ENCODE measurements at places on chromosomes 2 and 18.

DNA sequence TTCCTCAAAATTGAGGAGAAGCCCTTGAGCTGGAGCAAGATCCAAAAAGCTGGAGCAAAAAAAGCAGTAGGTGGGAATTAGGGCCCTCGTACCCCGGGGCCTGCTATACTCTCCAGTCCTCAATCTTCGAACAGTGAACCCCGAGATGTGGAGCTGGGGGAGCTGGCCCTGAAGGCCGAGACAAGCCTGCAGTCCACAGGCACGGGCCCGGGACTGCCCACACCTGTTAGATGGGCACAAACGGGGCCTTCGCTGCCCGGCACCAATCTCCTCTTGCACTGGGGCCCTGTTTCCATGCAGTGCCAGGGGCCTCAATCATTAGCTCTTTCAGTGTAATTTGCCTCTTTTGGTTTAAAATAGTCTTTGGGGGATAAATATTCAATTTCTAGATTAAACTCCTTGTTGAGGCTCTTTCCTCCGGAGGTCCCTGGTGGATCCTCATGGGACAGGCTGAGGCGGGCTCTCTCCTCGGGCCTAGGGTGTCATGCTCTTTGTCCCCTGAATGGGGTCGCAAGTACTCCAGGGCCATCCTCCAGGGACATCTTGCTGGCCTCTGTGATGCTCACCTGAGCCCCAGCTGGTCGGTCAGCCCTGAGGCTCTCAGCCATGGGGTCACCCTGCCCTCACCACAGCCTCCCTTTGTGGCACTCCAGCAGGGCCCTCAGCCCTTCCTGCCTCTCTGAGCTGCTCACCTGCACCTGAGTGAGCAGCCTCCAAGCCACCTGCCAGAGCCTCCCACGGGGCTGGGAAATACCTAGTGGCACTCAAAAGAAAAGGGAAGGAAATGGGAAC lies 223.6 kb downstream of the ALPK2 start:
- no peak for DNase-seq

DNA sequence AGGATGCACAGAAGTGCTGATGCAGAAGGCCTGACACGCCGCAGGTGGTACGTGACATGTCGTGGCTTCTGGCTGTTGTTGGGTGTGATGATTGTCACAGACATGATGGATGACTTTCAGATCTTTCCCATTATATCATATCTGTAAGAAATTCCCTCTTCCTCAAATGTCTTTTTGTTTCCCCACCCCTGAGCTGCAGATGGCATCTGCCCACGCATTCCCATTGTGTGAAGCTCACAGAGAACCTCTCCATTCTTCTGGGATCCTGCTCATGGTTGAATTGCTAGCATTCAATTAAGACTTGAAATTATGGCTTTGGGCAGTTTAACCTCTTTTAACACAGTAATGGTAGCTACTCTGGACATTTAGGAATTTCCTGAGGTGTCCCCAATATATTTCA lies 28.3 kb upstream of the EPHA4 start:
- DNase-seq, result no peak

DNA sequence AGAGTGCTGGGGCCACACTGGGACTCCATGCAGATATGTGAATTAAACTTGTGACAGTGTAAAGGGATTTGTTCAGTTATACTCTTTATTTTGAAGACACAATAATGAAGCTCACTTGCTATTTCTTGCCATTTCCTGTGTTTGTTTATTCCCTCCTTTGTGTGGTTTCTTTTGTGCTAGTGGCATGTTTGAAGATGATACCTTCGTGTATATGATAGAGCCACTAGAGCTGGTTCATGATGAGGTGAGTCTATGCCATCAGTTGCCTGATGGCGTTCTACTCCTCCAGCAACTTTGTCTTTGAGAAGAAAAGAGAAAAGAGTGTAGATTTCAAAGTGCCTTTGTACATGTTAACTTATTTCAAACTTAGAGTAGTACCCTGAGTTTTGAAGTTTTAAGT lies 99.2 kb upstream of the FAM237A start:
- no peak for DNase-seq

DNA sequence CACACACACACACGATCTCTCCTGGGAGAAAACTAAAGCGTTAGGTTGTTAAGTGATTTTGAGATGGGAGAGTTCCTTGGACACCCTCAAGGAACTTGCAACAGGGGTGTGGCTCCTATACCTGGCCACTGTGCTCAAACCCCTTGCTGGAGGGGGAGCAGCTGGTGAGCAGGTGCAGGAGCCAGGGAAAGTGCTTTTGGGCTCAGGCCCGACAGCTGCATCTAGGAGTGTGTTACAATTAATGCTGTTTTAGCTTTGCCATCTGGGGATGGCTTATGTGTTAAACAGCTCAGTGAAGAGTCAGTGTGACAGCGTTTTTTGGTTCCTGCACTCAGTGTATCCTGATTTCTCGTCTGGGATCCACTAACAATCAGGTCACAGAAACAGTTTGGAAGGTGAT lies 510.8 kb downstream of the TRIB2 start:
- DNase-seq, result no peak

- no peak for DNase-seq
Measured at GRCh38 chr2:127607399-127607908, 38.5 kb upstream of the GPR17 start.

GRCh38 chr2:80687524-80687923 lies 383.0 kb upstream of the LRRTM1 start:
- DNase-seq, result no peak

GRCh38 chr2:107001964-107002696 lies 116.2 kb upstream of the ST6GAL2 start:
- DNase-seq, result no peak

DNA sequence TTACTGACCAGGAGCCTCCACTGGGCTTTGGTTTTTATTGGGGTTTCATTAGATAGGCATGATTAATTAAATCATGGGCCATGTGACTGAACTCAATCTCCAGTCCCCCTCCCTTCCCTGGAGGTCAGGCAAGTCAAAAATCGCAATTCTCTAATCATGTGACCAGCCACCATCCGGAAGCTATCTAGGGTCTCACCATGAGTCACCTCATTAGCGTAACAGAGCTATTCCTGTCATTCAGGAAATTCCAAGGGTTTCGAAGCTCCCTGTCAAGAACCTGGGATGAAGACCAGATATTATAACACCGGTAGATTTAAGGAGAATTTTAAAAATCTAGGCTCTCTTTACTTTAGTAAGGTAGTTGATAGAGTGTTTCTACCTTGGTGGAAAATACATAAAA lies 180.3 kb upstream of the TCF4 start:
- DNase-seq, result no peak

DNA sequence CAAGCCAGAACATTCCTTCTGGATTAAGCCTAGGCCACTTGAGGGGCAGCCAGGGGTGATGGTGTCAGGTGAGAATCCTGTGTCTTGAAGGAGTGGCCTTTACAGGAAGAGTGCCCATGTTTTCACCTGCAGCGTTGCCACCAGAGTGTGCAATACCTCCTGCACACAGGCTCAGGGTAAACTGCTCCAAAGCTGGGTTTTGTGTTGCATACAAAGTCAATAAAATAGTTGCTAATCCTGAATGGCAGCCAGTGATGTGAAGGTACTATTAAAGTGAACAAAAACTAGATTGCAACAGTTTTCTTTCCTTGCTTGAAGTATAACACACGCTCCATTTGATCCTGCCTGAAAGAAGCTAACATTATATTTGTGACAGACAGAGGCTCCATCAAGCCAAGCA lies 64.4 kb upstream of the NRP2 start:
- DNase-seq, result no peak

DNA sequence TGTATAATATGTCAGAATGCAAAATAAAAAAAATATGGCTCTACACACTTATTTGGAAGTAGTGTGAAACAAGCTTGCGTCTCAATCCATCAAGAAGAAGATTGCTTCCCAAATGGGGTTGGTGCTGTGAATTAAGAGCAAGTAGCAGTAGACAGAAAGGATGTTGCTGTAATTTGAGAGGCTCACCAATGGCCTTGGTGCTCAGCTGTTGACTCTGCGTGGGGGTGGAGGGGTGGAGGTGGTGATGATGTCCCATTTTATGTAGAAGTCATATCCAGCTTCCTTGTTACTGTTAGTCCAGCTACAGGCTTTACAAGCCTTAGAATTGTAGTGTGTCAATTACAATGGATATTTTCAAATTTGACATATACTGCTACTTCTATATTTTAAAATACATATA lies 223.4 kb upstream of the RND3 start:
- no peak for DNase-seq

DNA sequence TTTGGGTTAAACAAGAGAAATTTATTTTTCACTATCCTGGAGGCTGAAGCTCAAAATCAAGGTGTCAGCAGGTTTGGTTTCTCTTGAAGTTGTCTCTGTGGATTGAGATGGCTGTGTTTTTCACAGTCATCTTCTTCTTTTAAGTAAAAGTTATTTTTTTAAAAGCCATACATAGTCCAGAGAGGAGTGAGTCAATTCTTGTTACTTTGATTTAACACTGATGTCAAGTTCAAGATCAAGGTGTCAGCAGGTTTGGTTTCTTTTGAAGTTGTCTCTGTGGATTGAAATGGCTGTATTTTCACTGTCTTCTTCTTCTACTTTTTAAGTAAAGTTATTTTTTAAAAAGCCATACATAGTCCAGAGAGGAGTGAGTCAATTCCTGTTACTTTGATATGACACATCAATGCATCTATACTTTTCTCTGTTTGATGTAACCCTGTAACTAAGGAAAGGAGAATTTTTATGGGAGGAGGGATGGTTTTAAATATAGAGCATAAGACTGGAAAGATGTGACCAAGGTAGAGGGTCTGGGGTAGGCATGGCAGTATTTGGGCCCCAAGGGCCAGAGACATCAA lies 22.5 kb upstream of the RASGRP3 start:
- no peak for DNase-seq

DNA sequence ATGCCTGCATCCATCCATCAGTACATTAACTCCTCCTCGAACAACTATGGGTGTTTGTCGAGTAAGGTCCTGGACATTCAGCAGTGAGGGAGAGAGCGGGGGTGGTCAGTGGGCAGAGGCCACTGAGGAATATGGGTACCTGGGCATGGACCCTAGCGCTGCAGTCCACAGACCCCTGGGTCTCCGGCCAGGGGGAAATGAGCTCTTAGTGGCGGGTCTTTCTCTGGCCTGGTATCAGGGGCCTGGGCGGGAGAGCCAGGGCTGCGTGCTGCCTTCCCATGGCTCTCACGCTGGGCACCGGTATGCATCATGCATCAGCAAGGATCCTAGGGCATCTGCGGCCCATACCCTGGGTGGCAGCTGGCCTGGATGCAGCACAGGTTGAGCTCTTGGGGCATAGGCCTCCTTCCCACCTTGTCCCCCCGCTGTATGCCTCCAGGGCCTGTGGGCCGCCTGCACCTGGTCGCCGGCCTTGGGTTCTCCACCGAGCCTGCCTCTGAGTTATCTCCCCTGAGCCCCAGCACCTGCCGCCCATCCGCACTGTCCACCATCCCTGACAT lies 1.3 kb upstream of the MOCOS start:
- no peak for DNase-seq

DNA sequence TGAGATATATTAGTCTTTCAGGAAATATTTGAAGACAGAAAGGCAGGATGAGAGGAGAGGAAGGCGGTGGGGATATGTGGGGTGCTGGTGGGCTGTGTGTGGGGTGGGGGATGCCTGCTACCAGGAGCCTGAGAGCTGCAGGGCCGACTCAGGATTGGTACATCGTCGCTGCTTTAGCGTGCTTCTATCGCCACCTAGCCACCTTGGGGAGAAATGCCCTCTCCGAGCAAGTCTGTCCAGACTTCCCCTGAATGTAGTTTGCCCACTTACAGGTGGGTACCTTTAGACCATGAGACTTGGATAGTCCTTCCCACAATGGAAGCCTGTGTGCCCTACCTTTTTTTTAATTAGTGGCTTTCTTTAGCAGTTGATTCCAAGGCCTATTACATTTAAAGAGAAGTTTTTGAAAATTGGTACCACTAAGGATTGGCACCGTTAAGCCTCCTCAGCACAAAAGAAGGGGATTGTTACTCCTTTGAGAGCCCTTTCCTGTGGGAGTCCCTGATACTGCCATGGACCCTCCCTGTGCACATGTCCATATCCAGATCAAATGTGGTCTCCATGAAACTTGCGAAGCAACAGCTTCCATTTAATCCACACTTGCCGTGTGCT lies 114.1 kb upstream of the NDUFV2 start:
- DNase-seq, result peak; percentile 58

GRCh38 chr2:48452108-48452507 lies 77.8 kb upstream of the STON1 start:
- DNase-seq, result no peak

DNA sequence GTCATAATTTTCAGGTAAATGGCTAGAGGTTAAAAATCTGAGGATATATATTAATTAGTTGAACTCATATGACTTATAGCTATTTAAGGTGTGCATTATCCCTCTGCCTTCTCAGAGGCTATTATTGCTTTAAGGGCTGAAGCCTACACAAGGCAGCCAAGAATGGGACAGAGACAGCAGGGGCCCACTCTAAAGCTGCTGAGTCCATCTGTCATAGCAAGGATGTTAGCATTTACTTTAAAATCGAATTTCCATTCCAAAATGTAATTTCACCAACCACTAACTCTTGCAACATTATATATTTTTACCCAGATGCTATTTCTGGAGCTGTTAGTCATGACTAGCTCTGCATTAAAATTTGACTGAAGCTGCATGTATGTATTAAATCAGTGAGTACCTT lies 236.3 kb upstream of the FSIP2 start:
- no peak for DNase-seq

GRCh38 chr2:123953846-123954245 lies 71.2 kb upstream of the CNTNAP5 start:
- no peak for DNase-seq

DNA sequence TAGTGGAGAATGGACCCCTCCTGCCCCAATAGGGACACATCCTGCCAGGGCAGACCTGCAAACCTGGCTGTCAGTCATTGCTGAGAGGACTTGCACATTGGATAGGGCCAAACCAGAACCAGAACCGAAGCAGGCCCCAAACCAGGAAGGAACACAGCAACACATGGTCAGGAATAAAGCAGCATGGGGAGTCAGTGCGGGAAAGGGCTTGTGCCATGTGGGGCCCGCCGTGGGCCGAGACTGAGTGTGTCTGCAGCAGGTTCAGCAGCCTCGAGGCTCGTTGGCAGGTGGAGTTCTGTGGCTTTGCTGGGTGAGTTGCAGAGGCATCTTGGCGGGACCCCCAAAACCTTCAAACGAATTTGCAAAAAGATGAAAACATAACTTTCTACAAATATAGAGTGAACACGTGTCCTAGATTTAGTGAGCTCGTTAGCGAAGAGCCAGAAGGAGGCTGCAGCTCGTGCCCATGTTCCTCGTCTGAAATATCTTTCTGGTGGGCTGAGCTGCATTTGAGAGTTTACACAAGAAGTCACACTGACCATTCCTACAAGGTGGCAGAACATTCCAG lies 44.9 kb upstream of the LDLRAD4 start:
- DNase-seq, result no peak

DNA sequence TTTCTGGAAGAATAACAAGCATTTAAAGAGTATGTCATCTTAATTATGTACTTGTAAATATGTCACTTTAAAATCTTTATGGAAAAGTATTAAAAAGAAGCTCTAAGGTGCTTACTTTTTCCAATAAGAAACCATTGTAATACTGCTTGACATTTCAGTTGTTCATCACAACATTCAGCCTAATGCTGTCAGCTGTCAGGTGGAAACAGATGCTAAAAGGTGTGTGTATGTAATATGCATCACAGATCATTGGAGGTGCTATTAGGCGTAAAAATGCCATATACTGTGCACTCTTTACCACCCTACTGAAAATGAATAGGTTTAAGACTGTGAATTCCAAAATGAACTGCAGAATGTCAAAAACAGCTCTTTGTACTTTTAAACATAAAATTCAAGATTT lies 40.3 kb downstream of the METTL8 start:
- DNase-seq, result no peak

GRCh38 chr2:169715379-169716237 lies 18.0 kb upstream of the KLHL23 start:
- no peak for DNase-seq

- DNase-seq, result no peak
Measured at GRCh38 chr18:5180254-5180653, 16.8 kb downstream of the AKAIN1 start.

- no peak for DNase-seq
Measured at GRCh38 chr2:109239720-109240119, 110.7 kb downstream of the SH3RF3 start.

Measured in neural crest cell (in vitro differentiated cells).